ENCODE measurements at places on chromosomes 7 and 10.

GRCh38 chr7:109745677-109746410, 1176.2 kb downstream of the DNAJB9 start:
- DNase-seq: no peak

DNA sequence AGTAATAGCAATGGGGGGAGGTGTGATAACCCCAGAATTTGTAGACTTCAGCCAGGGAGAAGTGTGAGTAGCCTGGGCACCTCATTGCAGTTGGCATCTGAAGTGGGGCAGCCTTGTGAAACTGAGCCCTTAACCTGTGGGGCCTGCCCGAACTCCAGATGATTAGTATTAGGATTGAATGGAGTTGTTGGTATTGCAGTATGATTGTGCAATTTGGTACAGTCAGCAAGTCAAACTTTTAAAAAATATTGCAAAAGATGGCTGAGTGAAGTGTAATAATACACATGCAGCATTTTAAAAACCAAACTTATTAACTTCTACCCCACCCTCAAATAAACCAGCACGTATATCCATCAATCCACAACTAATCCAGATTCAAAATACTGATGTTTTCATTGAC, 9.3 kb downstream of the RBM33 start:
- DNase-seq: no peak

- no peak for DNase-seq
These were observed 396.6 kb upstream of the KLF6 start for GRCh38 chr10:4181621-4182049.

GRCh38 chr10:63614371-63614891, 93.2 kb downstream of the REEP3 start:
- no peak for DNase-seq

DNA sequence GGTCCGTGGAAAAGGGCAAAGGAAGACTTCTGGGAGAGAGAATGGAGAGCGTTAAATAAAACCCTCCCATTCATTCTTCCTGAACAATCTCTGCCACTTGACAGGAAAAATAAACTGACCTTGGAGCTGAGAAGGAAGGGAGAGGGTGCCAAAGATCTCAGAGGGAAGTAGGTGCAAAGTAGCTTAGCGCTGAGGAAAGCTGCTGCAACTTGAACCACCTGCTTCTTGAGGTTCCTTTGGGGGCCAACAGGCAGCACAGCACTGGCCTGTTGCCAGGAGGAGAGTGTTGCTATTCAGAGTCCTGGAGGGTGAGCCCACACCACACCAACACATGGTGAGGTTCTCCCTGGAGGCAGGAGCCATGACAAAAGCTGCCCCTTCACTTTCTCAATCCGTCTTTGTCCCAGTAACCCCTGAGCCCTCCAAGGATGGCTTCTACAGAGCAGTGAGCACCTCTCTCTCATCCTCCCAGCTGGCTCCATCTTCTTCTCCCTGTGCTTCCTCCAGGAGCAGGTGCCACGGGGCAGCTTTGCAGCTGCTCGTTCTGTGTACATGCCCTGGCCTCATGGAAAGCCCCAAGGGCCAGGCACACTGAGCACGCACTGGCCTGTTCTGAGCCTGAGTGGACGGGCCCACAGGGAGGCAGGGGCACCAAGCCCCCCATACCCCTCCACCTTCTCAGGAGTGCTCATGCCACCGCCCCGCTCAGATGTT, 101.3 kb downstream of the STRA8 start:
- DNase-seq: no peak

DNA sequence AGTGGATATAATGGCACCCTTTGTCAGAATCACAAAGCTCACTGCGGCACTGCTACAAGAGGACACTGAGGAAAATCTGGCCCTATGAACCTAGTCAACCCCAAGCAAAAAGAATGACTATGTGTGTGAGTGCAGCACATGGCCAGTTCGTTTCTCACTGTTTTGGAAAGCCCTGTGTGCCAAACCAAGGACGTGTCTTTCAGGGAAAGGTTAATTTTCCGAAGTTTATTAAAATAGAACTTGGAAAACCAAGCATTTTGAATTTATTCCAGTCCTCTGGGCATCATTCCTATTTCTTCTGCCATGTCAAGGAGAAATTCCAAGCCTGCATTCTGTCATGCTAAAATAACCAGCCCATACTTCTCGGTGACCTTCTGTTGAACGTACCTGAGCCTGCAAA, 471.8 kb downstream of the PLXDC2 start:
- peak; percentile 91 for DNase-seq

GRCh38 chr7:101093906-101094305, 8.6 kb downstream of the TRIM56 start:
- no peak for DNase-seq

- no peak for DNase-seq
These were observed 117.9 kb upstream of the DLX6 start for GRCh38 chr7:96887426-96887825.

GRCh38 chr7:87375662-87376435, 30.4 kb downstream of the CROT start:
- DNase-seq: no peak

GRCh38 chr7:24325708-24326107, 41.7 kb downstream of the NPY start:
- no peak for DNase-seq

DNA sequence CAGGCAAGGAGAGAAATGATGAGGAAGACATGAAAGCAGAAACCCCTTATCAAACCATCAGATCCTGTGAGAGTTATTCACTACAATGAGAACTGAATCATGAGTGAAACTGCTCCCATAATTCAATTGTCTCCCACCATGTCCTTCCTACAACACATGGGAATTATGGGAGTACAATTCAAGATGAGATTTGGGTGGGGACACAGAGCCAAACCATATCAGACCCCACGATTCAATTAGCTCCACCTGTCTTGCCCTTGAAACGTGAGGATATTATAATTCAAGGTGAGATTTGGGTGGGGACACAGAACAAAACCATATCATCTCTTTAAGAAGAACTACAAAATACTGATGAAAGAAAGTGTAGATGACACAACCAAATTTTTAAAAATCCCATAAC, 128.9 kb downstream of the IMMP2L start:
- no peak for DNase-seq

DNA sequence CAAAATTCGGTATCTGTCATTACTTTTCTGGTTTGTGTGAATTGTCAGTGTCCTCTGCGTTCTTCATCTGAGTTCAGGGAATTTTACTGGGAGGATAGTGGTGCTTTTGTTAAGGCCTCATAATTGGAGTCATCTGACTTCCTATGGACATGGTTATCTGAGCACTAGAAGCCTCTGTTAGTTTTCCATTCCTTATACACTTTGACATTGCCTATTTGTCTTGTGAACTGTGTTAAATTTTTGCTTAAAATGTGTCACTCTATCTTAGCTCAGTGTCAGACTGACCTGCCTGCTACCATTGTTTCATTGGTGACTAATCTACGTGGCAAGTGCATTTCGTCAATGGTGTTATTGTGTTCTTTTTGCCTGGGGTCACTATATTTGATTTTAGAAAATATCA, 253.3 kb downstream of the SEMA3A start:
- no peak for DNase-seq

DNA sequence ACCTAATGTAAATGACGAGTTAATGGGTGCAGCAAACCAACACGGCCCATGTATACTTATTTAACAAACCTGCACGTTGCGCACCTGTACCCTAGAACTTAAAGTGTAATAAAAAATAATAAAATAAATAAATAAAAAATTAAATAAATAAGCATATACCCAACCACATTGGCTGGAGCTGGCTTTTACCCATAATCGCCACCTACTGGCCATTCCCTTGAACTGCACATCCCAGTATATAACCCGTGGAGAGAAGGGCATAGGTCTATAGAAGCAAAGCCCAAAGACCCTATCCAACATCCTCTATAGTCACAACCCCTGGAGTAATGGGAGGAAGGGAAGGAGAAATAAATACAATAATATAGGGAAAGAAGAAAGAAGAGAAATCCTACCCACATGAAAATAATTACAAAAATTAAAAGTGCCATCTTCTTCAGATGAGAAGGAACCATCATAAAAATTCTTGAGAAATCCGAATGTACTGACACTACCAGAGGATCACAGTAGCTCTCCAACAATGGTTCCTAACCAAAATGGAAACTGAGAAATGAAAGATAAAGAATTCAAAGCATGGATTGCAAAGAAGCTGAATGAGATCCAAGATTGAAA, 65.6 kb downstream of the TWIST1 start:
- DNase-seq: no peak

DNA sequence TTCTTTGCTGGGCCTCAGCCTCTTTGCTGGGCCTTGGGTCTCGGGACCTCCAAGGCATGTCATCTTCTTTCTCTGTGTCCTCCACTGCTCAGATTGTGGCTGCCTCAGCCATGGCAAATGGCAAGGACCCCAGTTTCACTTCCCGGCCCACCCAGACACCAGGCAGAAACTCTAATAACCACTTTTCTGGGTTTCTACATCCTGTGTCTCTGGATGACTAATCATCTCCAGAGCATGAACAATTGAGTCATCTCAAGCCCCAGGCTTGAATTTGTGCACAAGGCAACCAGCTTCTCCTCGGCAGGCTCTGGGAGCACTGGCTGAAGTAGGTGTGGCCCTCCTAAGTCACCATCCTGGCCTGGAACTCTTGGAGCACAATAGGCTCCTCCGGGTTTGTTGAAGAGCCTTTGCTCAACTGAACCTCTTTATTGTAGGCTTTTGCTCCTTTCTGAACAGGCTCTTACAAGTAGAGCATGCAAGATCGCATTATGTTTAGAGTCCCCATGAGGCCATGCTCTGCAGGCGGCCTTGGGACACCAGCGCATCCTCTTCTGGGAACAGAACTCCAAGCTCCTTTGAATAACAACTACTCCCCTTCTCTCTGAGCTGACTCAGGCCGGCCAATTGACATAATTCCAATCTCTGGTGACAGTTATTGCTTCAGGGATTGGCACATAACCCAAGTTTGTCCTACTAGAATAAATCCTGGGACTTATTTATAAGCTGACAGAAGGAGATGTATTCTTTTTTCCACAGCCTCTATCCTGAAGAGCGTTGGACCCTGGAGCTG, 218.1 kb downstream of the WDR11 start:
- no peak for DNase-seq

DNA sequence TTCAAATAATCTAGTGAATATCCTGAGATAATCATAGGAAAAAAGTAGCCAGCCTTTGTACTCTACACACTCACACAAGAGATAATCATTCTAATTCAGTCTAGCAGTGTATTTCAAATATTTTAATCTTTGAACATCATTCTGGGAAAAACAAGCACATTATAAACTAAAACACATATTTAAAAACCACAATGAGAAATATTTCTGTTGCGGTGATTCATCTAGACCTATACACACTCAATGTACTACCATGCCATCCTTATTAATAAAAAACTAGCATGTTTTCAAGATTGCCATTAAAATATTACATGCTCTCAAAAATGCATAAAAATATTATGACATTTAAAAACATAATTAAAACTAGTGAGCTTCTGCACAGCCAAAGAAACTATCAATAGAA, 11.8 kb downstream of the COG5 start:
- DNase-seq: no peak

DNA sequence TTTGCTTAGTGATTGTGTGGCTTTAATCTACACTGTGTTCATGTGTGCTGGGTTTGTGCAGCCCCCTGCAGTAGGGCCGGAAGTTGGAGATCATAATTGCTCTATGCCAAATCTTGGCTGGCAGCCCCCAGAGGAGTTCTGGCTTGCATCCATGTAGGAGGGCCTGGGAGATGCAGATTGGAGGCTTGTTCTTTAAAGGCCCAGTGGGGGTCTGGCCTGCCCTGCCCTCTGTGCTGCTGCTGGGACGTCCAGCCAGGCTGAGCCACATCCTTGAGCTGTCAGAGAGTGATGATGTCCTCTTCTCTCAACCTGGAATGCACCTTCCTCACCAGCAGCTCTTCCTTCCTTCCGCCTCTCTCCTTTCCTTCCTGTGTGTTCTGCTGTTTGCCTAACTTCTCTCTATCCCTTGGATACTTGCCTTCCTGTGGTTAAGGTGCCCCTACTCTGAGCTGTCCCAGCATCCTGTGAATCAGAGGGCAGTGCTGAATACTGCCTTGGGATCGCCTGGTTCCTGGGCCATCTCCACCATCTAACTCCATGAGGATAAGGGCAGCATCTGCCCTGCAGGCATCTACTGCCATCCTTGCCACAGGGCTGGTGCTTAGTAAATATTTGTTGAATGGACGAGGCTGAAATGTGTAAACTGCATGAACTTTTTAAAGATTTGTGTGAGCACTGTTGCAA, 30.2 kb downstream of the DOCK1 start:
- peak; percentile 54 for DNase-seq

DNA sequence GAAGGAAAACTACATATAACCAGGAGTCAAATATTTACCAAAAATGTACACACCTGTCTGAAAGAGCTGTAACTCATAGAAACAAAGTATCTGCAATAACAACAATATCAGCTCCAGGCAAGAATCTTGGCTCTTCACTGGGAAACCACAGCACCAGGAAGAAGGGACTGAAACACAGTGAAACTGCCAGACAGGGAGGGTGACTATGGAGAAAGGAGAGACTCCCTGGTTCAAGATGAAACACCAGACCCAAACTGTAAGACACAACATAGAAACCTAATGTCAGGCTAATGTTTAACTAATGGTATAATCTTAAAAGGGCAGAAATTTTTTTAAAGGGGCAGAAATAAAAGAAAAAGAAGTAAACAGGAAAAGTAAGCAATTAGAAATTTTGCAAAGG, 11.5 kb upstream of the TAS2R39 start:
- no peak for DNase-seq

DNA sequence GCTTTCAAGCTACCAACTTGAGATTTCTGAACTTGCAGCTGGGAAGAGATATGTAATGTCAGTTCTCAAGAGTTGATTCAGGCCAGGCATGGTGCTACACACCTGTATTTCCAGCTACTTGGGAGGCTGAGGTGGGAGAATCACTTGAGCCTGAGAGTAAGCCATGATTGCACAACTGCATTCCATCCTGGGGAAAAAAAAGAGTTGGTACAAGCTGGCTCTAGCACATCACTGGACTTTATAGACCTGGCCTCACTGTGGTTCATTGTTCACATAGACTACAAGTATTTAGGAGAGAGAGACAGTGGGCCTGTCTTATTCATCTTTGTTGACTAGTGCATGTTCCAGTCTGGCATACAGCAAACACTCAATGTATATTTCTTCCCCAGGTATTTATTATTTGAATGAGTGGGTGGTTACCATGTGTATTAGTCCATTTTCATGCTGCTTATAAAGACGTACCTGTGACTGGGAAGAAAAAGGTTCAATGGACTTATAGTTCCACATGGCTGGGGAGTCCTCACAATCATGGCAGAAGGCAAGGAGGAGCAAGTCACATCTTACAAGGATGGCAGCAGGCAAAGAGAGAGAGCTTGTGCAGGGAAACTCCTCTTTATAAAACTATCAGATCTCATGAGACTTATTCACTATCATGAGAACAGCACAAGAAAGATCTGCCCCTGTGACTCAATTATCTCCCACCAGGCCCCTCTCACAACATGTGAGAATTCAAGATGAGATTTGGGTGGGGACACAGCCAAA, 176.5 kb downstream of the PFKFB3 start:
- DNase-seq: no peak

- no peak for DNase-seq
These were observed 140.1 kb downstream of the ETV1 start for GRCh38 chr7:13849163-13849892.

Data from brain (organoid and tissue), 16 donors.